ENCODE measurements at places on chromosomes 7 and 10.

- no peak for DNase-seq
These were observed 13.4 kb downstream of the CTBP2 start for GRCh38 chr10:125146791-125147579.

DNA sequence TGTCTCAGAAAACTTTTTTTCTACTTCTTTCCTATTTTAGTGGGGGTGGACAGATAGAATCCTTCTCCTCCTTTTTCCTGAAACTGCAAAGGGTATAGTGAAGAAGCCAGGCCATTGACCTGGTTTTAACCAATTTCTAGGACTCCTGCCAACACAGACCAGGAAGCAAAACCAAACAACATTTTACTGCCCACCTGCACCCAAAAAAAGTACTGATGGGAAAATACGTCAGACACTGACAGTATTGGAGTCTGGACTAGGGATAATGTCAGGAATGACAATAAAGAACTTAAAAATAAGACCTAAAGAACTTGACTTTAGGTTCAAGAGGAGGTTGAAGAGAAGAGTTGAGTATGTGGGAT, 5.0 kb upstream of the STEAP4 start:
- no peak for DNase-seq

DNA sequence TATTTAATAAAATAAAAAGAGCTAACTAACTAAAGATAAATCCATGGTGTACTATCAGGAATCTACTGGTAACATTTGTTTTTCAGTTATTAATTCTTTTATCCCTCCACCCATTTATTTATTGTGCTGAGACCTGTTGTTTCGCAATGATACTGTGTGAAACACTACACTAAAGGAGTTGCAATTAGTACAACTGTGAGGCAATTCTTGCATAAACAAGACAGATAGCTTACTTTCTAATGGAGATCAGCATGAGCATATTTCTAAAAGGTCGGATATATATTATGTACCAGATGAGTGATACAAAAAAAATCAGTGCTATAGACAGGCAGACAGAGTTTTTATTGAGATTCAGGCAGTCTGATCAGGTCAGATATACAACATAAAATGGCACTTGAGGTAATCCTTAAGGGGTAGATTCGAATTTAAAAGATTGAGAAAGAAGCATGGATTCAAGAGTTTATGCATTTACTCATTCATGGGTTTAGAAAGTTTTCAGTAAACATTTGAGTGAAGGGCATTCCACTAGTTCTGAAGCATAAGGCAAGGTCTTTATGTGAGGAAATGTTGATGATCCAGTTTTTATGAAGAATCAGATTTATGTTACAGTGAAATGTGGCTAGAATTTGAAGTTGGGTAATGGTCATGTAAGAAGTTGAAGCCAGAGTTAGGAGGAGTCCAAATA, 147.6 kb downstream of the POLR1F start:
- no peak for DNase-seq

DNA sequence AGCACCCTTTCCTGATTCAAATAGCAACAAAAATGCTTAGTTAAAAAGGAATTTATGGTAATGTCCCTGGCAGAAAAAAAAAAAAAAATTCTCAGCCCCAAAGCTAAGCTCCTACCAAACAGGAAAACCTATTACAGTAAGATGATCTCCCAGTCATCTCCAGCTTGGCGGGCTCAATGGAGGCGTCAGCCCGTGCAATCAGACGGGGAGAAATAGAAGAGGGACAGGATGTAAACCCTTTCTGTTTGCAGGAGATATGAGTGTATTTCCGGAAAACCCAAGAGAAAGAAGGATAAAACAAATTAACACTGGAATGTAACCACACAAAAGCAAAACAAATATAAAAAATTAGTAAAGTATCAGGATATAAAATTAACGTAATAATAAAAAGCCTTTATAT, 242.8 kb downstream of the TCERG1L start:
- DNase-seq = no peak

- DNase-seq = no peak
These were observed 287.8 kb downstream of the GALNT17 start for GRCh38 chr7:71419546-71420337.

DNA sequence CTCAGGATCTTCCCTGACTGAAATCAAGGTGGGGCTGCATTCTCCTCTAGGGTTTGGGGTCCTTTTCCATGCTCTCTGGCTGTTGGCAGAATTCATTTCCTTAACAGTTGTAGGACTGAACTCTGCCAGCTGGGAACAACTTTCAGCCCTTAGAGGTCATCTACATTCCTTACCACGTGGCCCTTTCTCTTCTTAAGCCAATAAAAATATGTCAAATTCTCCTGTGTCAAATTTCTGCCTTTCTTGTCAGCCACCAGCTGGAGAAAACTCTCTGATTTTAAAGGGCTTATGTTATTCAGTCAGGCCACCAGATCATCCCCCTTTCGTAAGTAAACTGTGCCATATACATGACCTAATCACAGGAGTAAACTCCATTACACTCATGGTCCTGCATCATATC, 95.3 kb upstream of the IL6 start:
- no peak for DNase-seq

- DNase-seq = no peak
These were observed 104.9 kb downstream of the VPS50 start for GRCh38 chr7:93337052-93337451.

DNA sequence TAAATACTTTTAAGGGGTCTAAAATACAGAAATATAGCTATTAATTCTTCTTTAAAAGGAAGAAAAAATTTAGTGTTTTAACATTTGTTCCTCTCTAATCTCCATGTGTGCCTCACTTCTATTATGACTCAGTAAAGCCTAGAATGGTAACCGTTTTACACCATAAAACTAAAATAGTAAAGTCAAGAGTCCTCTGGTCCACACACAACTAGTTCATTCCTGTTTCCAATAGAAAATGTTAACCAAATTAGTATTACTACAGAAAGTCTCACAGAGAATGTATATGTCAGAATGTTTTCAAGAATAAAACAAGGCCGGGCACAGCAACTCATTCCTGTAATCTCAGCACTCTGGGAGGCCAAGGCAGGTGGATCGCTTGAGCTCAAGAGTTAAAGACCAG, 55.8 kb downstream of the CNOT4 start:
- DNase-seq = no peak

GRCh38 chr10:57336341-57336740, 931.4 kb downstream of the IPMK start:
- no peak for DNase-seq

DNA sequence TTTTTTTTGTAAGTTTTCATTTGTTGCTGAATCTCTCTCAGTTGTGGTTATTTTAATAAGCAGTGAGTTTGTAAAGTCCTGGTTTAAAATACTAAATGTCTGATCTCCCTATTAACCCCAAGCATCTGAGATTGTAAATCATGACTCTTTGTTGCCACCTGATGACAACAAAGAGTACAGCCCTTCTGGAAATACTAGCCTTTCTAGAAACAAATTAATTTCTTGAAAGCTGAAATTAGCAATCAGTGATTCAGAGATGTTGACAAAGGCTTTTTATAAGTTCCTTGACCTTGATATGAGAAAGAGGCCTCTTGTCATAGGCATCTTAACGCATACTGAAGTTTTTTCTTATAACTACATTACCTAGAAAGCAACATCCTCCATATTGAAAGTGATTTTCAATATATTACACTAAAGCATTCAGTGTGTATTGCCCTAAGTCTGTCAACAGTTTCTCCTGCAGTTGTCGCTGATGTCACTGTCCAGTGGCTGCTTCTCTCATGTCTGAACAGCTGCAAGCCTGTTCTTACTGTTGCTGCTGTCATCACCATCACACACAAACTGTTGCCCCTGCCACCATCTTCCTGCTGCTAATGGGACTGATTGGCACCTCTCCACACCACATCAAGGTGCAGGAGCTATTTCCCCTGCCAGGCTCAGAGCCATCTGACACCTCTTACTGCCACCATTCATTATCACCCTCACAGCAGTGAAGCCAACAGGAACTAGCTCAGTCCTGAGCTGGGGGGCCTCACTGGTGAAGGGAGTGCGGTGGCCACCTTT, 95.1 kb upstream of the LRGUK start:
- no peak for DNase-seq

GRCh38 chr10:30184397-30185033, 125.1 kb upstream of the JCAD start:
- DNase-seq = no peak

GRCh38 chr7:10463701-10464100, 510.0 kb upstream of the PHF14 start:
- no peak for DNase-seq

DNA sequence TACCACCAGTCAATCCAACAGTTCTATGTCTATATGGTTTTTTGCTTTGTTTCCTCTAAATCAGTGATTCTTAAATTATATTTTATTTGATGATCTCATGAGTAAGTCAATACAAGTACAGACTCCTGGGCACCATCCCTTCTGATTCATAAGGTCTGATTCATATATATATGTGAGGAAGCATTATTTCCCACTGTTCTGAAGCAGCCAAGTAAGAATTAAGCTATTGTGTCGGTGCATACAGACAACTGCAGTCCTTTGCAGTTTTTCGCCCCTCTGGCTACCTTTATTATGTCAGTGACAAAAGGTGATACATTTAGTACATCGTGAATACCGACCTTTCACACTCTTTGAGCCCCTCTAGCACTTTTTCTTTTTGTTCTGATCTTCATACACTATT, 1079.6 kb upstream of the C7orf33 start:
- no peak for DNase-seq

GRCh38 chr7:2006231-2006771, 226.4 kb downstream of the MAD1L1 start:
- DNase-seq = no peak

- DNase-seq = no peak
These were observed at the start of gene HOXA5 for GRCh38 chr7:27143023-27143949. TSS of gene HOXA5 (minus strand) at chr7:27143681. CDS start at chr7:27143607, 74 bp downstream.

DNA sequence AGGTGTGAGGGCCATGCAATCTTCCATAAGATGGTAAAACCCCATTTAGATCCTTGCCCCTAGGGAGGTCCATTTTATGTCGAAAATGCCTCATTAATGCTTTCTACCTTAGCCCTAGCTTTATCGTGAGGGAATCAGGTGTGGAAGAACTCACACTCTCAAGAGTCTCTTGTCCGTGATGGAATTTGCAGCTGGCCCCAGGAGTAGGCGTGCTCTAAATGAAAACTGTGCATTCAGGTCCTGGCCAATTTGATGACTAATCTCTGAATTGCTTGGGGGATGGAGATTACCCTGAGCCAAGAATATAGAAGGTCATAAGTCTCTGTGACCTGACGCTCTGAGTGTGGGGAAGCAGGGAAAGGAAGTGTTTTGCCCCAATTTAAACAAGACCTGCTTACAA, 6.6 kb downstream of the C10orf90 start:
- DNase-seq = no peak

GRCh38 chr10:67015225-67015624, 89.4 kb downstream of the LRRTM3 start:
- no peak for DNase-seq

GRCh38 chr7:20193242-20193777, 23.9 kb downstream of the MACC1 start:
- DNase-seq = no peak

DNA sequence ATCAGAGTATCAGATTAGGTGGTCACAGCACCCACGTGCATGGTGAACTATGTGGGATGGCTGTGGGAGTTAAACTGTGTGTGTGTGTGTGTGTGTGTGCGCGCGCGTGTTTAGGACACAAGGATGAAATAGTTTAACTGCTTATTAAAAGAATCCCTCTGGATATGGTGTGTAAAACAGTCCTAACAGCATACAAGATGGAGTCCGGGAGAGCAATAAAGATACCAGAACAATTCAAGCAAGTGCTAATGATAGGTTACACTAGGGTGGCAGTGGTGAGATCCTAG, 202.2 kb downstream of the IPMK start:
- DNase-seq = no peak
